ENCODE measurements at places on chromosomes 12 and 14.

GRCh38 chr14:52473557-52473956 is 78.7 kb downstream of the TXNDC16 start:
- no peak for DNase-seq

GRCh38 chr12:9808504-9808903 is 18.8 kb upstream of the KLRF1 start:
- no peak for DNase-seq

- no peak for DNase-seq
Observed at GRCh38 chr14:49017447-49017846, 568.7 kb downstream of the RPS29 start.

DNA sequence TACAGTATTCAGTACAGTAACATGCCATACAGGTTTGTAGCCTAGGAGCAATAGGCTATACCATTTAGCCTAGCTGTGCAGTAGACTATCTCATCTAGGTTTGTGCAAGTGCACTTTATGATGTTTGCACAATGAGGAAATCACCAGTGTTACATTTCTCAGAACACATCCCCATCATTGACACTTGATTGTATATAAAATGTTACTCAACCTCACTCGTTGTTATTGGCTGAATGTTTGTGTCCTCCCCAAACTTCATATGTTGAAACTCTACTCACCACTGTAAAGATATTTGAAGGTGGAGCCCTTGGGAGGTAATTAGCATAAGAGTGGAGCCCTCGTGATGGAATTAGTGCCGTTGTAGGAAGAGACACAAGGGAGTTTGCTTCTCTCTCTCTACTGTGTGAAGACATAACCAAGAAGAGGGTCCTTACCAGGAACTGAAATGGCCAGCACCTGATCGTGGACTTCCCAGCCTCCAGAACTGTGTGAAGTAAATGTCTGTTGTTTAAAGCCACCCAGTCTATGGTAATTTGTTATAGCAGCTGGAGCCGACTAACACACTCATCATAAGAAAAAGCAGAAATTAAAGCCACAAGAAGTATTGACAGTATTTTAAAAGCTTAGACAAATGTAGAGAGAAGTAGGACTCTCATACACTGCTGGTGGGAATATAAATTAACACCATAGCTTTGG is 3.2 kb upstream of the MED13L start:
- DNase-seq, result no peak

GRCh38 chr14:20219033-20219432 is 4.5 kb upstream of the OR11H6 start:
- no peak for DNase-seq

Measured in activated CD8-positive, alpha-beta memory T cell treated with anti-CD3 and anti-CD28 coated beads for 1 hour (primary cell).